ENCODE measurements at places on chromosomes 5 and 9. TPM values are rescaled to one million over a fixed set of nuclear protein-coding genes. Genes with fewer than 3 reads are reported as not detected.

PCDHB3 gene
- 0.49 TPM for total RNA-seq

DNA sequence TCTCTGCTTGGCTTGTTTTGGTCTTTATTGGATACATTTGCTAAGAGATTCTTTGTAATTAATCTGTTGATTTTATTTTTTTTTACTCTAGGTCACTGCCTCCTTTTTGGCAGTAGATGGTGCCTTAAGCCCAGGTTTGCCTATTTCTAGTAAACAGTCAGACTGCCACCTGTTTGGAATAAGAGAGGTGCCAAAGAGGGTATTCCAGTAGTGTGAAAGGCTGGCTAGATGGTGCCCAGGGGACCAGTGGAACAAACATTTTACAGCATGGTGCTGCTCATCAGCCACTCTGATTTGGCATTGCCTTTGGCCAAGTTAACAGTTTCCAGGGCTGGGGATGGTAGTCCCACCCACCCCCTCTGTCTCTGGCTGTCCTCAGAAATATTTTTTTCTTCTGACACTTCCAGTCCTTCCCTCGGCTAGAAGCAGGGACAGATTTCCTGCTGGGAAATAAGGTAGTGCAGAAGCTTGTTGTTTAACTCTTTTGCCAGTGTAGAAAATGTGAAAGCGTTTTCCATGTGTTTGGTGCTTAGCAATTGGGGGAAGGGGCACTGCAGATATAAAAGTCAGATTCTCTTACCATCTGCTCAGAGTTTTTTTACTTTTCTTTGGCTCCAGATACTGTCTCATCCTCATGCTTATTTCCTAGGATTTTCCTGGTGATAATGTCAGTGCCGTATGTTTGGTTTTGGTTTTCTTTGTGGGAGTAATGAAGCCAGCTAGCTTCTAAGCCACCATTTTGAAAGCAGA is 36.6 kb upstream of the FBXL7 start:
- DNase-seq = peak; percentile 15
- H3K4me1 ChIP-seq = no peaks in the 10 kb centered on the region
- H3K36me3 ChIP-seq = no peaks in the 10 kb centered on the region
- H3K4me3 ChIP-seq = no peak overlapping the region
- H3K27ac ChIP-seq = no peak overlapping the region

DNA sequence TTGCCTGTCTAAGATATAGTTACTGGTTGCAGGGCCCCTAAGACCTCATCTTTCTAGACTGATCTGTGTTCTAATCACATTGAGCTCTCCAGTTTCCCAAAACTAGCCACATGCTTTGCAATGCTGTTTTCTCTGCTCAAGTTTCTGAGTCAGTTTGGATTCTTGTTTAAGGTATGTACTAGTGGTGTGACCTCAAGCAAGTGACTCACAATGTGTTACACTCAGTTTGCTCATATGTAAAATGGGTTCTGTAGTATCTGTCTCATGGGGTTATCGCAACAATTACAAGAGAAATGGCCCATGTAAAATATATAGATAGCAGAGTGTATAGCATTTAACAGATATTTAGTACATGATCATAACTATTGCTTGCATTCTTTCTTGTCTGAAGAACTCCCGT is 153.1 kb upstream of the ELL2 start:
- peaks cover 8% of the 10 kb centered on the region for H3K36me3 ChIP-seq
- no peaks in the 10 kb centered on the region for H3K27me3 ChIP-seq
- peaks cover 76% of the 10 kb centered on the region for H3K4me1 ChIP-seq
- peak overlapping the region; percentile 74 for H3K27ac ChIP-seq

- no peak for DNase-seq
- H3K4me1 ChIP-seq = peaks cover 18% of the 10 kb centered on the region
- no peaks in the 10 kb centered on the region for H3K36me3 ChIP-seq
These were observed 45.1 kb upstream of the ROR2 start for GRCh38 chr9:91995000-91995655.

NANS gene
- 100 TPM for total RNA-seq

ZFP2 gene
- not detected for total RNA-seq

GRCh38 chr9:96382175-96382574 is 1.3 kb downstream of the SLC35D2 start:
- H3K27me3 ChIP-seq = peaks cover 3% of the 10 kb centered on the region
- H3K36me3 ChIP-seq = peaks cover 16% of the 10 kb centered on the region
- no peak for DNase-seq
- H3K27ac ChIP-seq = no peak overlapping the region
- peaks cover 39% of the 10 kb centered on the region for H3K4me1 ChIP-seq

- DNase-seq = no peak
- H3K27ac ChIP-seq = no peak overlapping the region
- no peak overlapping the region for H3K4me3 ChIP-seq
These were observed 105.2 kb upstream of the IER5L start for GRCh38 chr9:129283291-129283691.

CACFD1 gene
- total RNA-seq = 8.2 TPM

DNA sequence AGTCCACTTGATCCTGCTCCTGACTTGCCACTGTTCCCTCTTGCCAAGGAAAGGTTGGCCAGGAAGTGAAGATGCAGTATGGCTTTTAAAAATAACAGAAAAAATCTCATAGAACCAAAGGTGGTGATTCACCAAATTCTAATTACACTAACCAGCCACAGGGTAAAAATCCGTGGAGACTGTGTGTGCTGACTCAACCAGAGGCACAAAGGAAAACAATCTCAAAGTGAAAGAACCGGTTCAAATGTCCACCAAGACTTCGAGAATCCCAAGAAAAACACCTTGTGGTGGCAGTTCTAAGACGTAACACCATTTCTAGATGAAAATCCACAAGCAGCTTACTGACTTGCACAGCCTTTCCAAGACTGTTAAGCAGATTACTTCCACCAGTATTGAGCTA is 279.1 kb downstream of the TLE1 start:
- no peaks in the 10 kb centered on the region for H3K27me3 ChIP-seq
- peak overlapping the region; percentile 82 for H3K4me3 ChIP-seq
- DNase-seq = peak; percentile 86

- peaks cover 4% of the 10 kb centered on the region for H3K27me3 ChIP-seq
- H3K4me1 ChIP-seq = peaks cover 15% of the 10 kb centered on the region
- H3K27ac ChIP-seq = no peak overlapping the region
These were observed 68.2 kb upstream of the NR4A3 start for GRCh38 chr9:99753436-99753835.

SLC1A3 gene
- total RNA-seq = 0.21 TPM

DPH7 gene
- 20.7 TPM for total RNA-seq

MZB1 gene
- not detected for total RNA-seq

DNA sequence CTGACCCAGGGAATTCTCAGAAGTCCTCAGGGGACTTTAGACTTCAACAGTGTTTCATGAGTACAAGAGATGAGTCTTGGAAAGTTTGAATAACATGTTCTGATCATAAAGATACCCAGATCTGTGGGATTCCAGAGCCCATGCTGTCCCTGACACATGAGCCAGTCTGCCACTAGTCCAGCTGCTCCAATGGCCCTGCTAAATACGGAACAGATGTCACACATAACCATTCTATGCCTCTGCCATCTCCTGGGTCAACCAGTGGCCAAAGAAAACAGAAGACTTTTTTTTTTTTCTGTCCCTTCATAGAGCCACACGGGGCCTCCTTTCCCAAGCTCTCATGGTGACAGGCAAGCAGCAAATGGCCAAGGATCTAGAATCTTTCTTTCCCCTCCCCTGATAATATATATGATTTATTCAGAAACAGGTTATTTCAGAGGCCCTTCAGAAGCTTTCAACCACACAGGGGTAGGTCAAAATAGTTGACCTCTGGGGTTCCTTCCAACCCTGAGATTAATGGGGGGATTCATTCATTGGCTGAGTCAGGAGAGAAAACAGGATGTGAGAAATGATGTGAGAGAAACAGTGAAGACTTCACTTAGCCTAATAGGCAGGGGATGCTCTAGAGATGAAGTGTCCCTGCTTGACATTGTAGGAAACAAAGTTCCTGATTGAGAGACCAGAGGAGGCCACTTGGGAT is 367.7 kb downstream of the CDK5RAP2 start:
- H3K27ac ChIP-seq = no peak overlapping the region
- no peak for DNase-seq
- no peaks in the 10 kb centered on the region for H3K36me3 ChIP-seq
- H3K27me3 ChIP-seq = no peaks in the 10 kb centered on the region
- no peak overlapping the region for H3K4me3 ChIP-seq

SVEP1 gene
- total RNA-seq = 5.8 TPM

IFNA14 gene
- not detected for total RNA-seq

DNA sequence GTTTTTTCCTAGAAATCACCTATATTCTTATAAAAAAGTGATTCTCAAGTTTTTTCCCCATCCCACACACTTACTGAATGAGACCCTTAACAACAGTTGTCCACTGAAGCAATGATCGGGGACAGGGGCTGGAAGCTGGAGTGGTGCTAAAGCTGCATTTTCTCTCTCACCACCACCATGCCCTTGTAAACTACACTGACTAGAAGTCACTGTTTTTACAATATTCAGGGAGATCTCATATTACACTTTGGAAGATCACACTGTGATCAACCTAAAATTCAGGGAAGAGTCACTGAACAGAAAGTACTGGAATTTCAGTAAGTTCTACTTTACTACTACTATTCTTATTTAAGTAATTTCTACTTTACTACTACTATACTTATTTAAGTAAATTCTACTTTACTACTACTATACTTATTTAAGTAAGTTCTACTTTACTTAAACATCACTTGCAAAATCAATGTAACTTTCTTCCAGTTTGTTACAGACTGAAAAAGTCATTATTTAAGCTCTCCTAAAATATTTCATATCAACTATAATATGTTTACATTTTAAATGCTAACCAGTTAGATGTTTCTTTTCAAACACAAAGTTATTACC is 164.3 kb downstream of the AGTPBP1 start:
- DNase-seq = no peak
- no peak overlapping the region for H3K27ac ChIP-seq
- no peaks in the 10 kb centered on the region for H3K36me3 ChIP-seq
- no peak overlapping the region for H3K4me3 ChIP-seq
- H3K27me3 ChIP-seq = no peaks in the 10 kb centered on the region
- no peaks in the 10 kb centered on the region for H3K4me1 ChIP-seq

DNA sequence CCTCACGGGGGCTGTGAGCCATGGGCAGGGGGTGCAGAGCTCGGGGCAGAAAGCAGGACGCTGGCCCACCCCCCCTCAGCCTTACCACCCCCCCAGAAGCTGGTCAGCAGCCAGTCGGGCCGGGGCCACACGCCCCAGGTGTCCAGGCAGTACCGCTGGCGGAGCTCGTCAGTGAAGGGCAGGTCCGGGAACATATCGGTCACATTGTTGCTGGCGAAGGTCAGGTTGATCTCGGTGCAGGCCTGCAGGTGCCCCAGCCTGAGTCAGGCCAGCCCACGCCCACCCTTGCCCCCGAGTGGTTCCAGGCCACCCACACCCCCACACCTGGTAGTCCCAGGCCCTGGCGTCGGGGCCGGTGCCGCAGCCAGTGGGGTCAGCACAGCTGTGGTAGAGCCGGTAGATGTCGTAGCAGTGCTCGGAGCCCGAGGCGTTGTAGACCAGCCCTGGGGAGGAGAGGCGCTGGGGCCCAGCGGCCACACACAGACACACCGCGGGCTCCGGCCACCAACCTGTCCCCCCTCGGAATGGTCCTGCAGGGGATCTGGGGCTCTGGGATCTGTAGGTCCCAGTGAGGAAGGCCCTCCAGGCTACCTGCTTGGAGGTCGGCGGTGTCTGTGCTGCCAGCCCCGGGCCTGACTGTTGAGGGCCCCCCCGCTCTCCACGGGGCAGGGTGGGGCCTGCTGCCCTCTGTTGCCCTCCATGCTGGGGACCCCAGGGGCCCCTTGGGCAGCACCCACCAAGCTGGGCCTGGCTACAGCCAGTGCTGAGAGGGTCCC is 2.6 kb downstream of the DPP7 start:
- H3K27ac ChIP-seq = no peak overlapping the region
- no peak overlapping the region for H3K4me3 ChIP-seq
- H3K4me1 ChIP-seq = no peaks in the 10 kb centered on the region
- no peaks in the 10 kb centered on the region for H3K27me3 ChIP-seq

DNA sequence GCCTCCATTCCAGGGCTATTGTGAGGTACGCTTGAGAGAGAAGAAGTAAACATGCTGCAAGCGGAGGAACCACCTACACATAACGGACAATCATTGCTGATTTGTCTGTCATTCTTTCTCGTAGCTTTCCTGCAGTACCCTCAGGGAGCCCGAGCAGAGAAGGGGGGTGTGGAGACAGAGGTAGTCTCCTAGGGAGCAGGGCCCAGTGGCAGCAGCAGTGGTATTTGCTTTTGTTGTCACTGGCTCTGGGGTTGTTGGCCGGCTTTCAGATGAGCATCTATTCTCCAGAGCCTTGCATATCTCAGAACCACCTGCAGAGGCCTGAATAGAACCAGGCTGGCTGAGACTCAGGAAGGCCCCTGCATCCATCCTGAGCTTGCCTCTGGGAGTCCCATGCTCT is 19.9 kb downstream of the ENHO start:
- no peak overlapping the region for H3K4me3 ChIP-seq
- no peaks in the 10 kb centered on the region for H3K4me1 ChIP-seq
- H3K36me3 ChIP-seq = no peaks in the 10 kb centered on the region
- H3K27ac ChIP-seq = no peak overlapping the region
- peaks cover 25% of the 10 kb centered on the region for H3K27me3 ChIP-seq

DNA sequence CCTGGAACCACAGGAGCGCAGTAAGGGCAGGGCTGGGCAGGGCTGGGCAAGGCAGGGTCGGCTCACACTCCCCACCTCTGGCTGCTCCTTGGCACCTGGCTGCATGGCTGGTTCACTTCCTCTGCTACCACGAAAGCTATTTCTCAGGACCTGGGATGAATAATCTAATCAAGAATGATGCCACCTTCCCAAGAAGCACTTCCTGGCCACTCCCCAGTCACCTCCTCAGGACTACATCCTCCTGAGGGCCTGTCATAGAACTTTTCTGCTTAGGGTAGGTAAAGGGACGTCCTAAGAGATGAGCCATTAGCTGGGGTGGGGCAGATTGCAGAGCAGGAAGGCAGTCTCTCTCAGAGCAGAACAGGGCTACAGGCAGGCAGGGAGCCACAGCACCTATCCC is 288.2 kb upstream of the MAP3K1 start:
- no peak overlapping the region for H3K27ac ChIP-seq
- no peaks in the 10 kb centered on the region for H3K4me1 ChIP-seq
- no peak overlapping the region for H3K4me3 ChIP-seq
- H3K36me3 ChIP-seq = no peaks in the 10 kb centered on the region
- DNase-seq = no peak

GRCh38 chr5:144352732-144353317 is 182.2 kb downstream of the KCTD16 start:
- no peaks in the 10 kb centered on the region for H3K36me3 ChIP-seq
- H3K27me3 ChIP-seq = no peaks in the 10 kb centered on the region
- peaks cover 27% of the 10 kb centered on the region for H3K4me1 ChIP-seq
- peak overlapping the region; percentile 31 for H3K4me3 ChIP-seq
- no peak overlapping the region for H3K27ac ChIP-seq

DNA sequence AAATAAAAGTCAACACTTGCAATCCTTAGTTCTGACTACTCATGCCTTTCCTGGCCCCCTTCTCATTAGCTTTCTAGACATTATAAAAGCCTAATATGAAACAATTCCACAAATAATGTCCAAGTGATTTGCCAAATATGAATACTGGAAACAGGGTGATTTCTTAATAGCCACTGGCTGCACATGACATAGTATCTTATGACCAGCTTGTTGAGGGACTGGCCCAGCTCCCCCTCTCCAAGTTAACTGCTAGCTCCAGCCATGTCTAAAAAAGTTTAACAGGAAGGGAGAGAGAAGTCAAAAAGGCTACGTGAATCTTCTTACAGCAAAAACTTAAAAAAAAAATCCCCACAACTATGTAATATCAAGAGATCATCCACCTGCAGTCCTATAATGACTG is 1.5 kb downstream of the CERT1 start:
- peak; percentile 35 for DNase-seq
- H3K4me3 ChIP-seq = peak overlapping the region; percentile 98
- H3K4me1 ChIP-seq = peaks cover 55% of the 10 kb centered on the region
- peaks cover 16% of the 10 kb centered on the region for H3K36me3 ChIP-seq
- 0 out of 2 replicates have a peak, but pooled peaks cover 2% of the 10 kb centered on the region for H3K27me3 ChIP-seq

SLC34A3 gene
- total RNA-seq = not detected

- no peak overlapping the region for H3K4me3 ChIP-seq
- DNase-seq = no peak
- no peak overlapping the region for H3K27ac ChIP-seq
- peaks cover 40% of the 10 kb centered on the region for H3K4me1 ChIP-seq
These were observed 27.6 kb upstream of the HMCN2 start for GRCh38 chr9:130237763-130238524.
